Left ventricle myocardium inferior (tissue), 1 donor: ENCODE measurements at places on chromosomes 1 and 21. TPM values are rescaled to one million over a fixed set of nuclear protein-coding genes. Genes with fewer than 3 reads are reported as not detected.

GRCh38 chr1:198549866-198550265 is 9.4 kb upstream of the ATP6V1G3 start:
- DNase-seq: no peak

- no peak for DNase-seq
Observed at GRCh38 chr1:97816927-97817326, 103.9 kb downstream of the DPYD start.

Gene PARK7
- total RNA-seq: 329 TPM

Gene DIRAS3
- total RNA-seq: 32.6 TPM

Gene BCAR3
- 23.5 TPM for total RNA-seq
